ENCODE measurements at places on chromosomes 1 and 21.

- no peak for DNase-seq
Measured at GRCh38 chr1:9850442-9851162, 26.8 kb upstream of the CLSTN1 start.

DNA sequence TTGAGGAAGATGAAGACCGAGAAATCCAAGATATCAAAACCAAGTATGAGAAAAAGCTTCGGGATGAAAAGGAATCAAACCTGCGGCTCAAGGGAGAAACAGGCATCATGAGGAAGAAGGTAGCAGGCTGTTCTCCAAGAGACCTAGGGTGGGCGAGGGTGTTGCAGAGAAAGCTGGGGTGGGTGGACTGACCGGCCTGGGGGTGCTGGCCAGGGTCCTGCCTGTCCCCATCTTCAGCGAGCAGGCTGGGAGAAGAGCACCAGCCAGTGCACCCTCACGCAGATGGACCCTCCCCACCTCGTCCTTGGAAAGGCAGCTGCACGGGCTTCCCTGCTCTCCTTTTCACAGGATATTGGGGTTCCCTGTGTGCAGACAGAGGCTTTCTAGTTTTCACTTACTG lies 46.9 kb upstream of the TMEM125 start:
- no peak for DNase-seq

- no peak for DNase-seq
Measured at GRCh38 chr21:36847189-36847588, 119.3 kb downstream of the HLCS start.

GRCh38 chr1:200432586-200432985 lies 22.8 kb upstream of the ZNF281 start:
- DNase-seq, result no peak

- no peak for DNase-seq
Measured at GRCh38 chr21:30211071-30211470, 4.8 kb downstream of the CLDN8 start.

DNA sequence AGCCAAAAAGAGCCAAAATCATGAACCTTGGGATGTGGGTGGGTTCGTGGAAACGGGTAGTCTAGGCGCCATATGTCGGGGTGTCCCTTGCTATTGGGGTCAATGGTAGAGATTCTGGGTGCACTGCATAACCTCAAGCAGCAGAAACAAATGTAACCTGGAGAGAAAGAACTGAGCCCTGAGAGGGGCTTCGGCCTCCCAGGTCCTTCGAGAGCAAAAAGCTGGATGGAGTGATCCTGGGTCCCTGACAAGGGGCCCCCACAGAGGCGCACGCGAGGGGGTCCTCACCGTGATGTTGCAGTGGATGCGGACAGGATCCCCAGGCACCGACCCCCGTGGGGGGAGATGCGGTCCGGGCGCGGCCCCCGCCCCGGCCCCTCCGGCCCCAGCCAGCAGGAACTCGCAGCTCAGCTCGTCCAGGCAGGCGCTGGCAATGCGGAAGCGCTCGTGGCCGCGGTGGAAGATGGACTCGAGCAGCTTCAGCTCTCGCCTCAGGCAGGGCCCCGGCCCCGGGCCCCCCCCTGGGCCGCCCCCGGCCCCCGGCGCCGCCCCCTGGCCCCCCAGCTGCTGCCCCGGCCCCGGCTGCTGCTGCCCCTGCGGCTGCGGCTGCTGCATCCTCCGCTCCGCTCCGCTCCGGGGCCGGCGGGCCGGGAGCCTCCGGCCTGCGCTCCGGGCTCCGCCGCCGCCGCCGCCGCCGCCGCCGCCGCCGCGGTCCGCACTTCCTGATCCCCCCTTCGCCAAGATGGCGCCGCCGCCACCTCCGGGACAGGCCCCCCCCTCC lies at the start of gene UBE2Q1:
Gene UBE2Q1, minus strand, starts transcription at position 724 of the 781 bp plus-strand sequence. Its CDS starts 109 bp downstream, at position 615.
- DNase-seq, result no peak

- no peak for DNase-seq
Measured at GRCh38 chr1:160460683-160461287, 60.4 kb downstream of the VANGL2 start.

DNA sequence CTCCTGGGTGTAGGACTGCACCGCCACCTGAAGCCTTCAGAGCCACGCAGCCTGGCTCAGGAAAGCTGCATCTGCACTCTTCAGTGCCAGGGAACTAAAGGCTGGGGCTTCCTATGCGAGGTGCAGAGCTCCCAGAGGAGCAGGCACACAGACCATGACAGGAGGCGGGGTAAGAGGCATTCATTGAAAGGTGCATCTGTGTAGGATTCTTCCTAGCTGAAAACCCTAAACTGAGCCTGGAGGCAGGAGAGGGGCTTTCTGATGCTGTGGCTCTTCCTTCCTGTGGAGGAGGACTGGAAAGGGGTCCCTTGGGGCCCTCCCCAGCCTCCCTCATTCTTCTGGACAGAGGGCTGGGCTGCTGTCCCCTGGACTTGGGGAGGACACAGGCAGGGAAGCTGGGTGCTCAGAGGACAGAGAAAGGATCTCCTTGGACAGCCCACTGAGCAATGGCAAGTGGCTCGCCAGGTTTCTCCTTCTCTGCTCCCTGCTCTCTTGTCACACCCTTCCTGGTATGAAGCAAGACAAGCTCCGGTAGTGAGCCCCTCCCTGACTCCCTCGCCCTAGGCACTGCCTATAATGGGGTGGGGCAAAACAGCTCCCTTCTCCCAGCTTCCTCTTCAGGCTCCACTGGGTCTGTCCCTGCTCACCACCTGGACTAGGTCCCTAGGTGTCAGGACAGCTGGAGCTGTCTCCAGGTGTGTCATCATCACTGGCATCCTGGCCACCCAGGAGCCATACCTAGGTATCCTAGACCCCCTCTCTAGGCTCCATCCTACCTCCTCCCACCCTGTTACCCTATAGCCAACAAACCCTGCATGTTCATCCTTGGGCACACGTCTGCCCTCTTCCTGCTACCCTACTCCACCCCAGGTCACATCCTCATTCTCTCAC lies 20.0 kb downstream of the S100A6 start:
- DNase-seq, result no peak

- no peak for DNase-seq
Measured at GRCh38 chr21:42352441-42353095, 1.8 kb upstream of the TFF2 start.

DNA sequence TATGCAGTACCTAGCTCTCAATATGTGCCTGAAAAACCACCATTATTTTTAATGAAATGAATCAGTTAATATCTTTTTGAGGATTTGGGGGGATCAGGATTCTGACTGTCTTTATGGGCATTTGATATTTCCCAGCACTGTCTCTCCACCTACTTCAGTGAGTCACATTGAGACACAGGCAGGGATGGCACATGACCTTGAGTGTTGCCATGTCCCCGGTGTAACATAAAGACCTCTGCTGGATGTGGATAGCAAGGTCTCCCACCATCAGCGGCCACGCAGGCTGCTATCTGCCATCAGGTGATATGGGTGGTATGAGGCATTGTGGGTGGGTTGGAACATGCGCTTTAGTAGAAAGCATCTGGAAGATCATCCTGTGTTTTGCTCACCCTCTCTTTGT lies 103.2 kb downstream of the RGL1 start:
- no peak for DNase-seq

- DNase-seq, result no peak
Measured at GRCh38 chr1:71921204-71921603, 361.1 kb downstream of the NEGR1 start.

- no peak for DNase-seq
Measured at GRCh38 chr1:23613191-23614031, 54.1 kb upstream of the ID3 start.

- no peak for DNase-seq
Measured at GRCh38 chr1:76786222-76786621, 81.1 kb upstream of the ST6GALNAC5 start.

- no peak for DNase-seq
Measured at GRCh38 chr1:162144268-162144667, 74.8 kb downstream of the NOS1AP start.

- no peak for DNase-seq
Measured at GRCh38 chr1:223137455-223138085, 5.5 kb downstream of the TLR5 start.

DNA sequence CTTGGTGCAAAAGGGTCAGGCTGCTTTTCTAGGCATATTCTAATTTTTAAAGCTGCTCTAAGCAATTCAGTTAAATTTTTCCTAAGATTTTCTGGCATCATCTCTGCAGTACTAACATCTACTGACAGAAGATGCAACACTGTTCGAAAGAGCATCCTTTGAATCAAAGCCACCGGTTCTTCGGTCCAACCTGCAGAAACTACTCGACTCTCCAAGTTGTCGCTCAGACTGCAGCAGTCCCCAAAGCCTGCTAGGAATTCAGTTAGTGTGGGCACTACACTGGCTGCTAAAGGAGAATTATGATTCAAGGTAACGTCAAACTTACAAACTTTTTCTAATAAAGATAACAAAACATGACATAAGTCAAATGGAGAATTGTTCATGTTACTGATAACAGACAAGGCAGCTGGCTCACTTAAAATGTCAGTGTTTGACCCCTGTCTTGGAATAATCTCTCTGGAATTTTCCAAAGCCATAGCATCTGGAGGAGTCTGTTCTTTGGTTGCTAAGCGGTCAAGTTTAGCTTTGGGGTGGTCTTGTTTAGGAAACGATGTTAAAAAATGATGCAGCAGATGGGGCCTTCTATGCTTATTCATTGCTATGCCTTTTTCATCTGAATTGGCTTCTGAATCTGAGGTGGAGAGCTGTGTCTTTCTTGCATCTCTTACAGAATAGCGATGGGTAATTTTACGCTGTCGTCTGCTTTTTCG lies 56.9 kb downstream of the LYST start:
- DNase-seq, result no peak

DNA sequence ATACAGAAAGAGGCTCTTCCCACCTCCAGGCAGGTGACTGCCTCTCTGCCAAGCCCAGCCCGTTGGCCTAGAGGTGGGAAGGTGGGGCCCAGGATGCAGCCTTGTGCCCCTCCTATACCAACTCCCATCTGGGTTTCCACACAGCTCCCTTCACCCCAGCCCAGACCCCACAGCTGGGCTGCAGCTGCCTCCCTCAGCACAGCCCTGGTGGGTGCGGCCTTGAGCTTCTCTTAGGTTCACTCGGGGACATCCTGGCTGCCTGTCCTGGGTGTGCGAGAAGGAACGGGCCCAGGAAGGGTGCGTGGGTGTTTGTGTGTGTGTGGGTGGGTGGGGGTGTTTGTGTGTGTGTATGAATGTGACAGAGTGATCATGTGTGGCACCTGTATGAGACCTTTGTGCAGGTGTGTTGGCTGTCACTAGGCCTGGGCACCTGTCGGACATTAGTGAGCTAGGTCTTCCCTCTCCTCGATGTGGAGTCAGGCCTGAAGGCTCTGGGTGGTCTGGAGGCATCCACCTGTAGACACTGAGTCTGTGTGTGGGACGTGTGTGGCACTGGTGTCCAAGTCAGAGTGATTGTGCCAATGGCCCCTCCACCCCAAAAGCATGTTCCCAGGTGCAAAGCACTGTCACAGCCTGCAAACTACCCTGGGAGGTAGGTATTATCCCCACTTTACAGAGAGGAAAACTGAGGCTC lies 30.7 kb downstream of the FOXO6 start:
- no peak for DNase-seq

- no peak for DNase-seq
Measured at GRCh38 chr1:203033287-203033686, 7.0 kb downstream of the PPFIA4 start.
